ENCODE measurements at places on chromosomes 4 and X. TPM values are rescaled to one million over a fixed set of nuclear protein-coding genes. Genes with fewer than 3 reads are reported as not detected.

DNA sequence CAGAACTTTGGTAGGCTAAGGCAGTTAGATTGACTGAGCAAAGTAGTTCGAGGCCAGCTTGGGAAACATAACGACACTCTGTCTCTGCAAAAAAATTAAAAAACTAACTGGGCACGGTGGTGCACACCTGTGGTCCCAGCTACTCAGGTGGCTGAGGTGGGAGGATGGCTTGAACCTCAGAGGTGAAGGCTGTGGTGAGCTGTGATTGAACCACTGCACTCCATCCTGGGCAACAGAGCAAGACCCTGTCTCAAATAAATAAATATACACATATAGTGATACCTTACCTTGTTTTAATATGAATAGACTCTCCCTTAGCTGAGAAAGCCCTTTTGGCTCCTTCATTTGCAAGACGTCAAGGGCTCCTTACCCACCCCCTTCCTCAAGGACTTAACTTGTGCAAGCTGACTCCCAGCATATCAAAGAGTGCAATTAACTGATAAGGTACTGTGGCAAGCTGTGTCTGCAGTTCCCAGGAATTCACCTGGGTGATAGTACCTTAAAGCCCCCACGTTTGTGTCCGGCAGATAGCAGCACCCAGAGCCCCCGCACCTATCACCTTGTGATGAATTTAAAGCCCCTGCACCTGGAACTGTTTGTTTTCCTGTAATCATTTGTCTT is 655.6 kb upstream of the GALNTL6 start:
- no peaks in the 10 kb centered on the region for H3K36me3 ChIP-seq
- peak; percentile 27 for DNase-seq
- H3K27ac ChIP-seq: no peak overlapping the region
- H3K4me3 ChIP-seq: no peak overlapping the region
- peaks cover 17% of the 10 kb centered on the region for H3K4me1 ChIP-seq

- no peak overlapping the region for H3K27ac ChIP-seq
- no peak overlapping the region for H3K4me3 ChIP-seq
- DNase-seq: no peak
- H3K27me3 ChIP-seq: no peaks in the 10 kb centered on the region
- no peaks in the 10 kb centered on the region for H3K36me3 ChIP-seq
Observed at GRCh38 chr4:37905533-37906169, 14.8 kb downstream of the TBC1D1 start.

DNA sequence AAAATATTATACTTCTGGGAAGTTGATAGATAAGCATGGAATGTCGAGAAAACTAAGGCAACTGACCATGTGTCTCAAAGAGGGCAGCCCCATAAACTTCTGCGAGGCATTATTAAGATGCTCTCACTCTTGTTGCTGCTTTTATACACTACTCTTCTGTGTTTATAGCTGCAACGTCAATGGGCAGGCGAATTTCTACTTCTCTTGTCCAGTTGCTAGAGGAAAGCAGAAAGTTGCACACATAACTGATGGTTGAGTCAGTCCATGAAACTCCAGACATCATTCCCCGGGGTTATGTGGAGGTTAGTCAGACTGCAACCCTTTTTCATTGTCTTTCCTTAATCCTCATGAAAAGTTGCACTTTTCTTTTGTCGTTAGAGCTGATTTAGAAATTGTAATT is 39.8 kb downstream of the VCX3B start:
- H3K4me1 ChIP-seq: no peaks in the 10 kb centered on the region
- H3K27me3 ChIP-seq: no peaks in the 10 kb centered on the region
- H3K4me3 ChIP-seq: no peak overlapping the region

DNA sequence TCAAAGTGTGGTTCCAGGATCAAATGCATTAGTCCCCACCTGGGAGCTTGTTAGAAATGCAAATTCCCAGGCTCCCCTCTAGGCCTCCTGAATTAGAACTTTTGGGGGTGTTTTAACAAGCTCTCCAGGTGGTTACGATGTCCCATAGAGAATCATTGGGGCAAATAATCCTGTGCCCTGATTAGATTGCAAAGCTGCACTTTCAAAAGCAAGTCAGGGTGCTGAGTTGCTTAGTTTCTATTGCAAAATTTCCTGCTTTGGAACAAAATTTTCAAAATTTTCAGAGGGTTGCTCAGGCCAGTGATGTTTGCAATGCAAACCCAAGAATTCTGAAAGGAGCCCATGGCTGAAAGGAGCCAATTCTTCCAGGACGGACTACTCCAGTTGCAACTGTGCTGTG is 71.0 kb downstream of the MGST2 start:
- H3K36me3 ChIP-seq: no peaks in the 10 kb centered on the region
- peak overlapping the region; percentile 79 for H3K4me3 ChIP-seq
- H3K4me1 ChIP-seq: peaks cover 33% of the 10 kb centered on the region
- peak; percentile 25 for DNase-seq
- no peak overlapping the region for H3K27ac ChIP-seq

ZFP42 gene
- 124 TPM for total RNA-seq

FGFBP1 gene
- not detected for total RNA-seq

PRDM5 gene
- total RNA-seq: 40.4 TPM

DNA sequence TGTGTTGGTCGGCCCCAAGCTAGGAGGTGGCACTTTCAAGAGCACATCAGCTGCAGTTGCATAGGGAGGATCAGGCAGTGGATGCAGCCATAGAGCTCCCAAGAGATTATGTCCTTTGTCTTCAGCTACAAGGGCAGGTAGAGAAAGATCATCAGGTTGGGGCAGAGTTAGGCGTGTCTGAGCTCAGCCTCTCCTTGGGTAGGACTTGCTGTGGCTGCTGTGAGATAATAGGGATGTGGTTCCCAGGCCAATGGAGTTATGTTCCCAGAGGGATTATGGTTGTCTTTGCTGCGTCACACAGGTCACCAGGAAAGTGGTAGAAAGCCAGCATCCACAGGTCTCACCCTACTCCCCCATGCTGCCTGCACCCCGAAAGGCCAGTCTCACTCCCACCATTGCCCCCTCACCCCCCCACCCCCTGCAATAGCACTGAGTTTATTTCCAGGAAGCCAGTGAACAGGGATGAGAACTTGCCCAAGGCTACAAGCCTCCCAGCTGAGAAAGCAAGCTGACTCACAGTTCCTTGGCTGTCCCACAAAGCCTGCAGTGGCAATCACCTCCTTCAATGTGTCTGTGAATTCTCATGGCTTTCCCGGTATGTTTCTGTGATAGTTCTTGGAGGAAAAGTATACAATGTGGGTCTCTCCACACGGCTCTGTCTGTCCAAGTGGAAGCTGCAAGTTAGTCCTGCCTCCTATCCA is 148.4 kb downstream of the STPG2 start:
- no peaks in the 10 kb centered on the region for H3K4me1 ChIP-seq
- 0 out of 2 replicates have a peak, but pooled peaks cover 5% of the 10 kb centered on the region for H3K36me3 ChIP-seq
- no peak overlapping the region for H3K4me3 ChIP-seq
- H3K27ac ChIP-seq: no peak overlapping the region

GRCh38 chr4:176425035-176425434 is 105.3 kb downstream of the SPCS3 start:
- H3K4me1 ChIP-seq: no peaks in the 10 kb centered on the region
- no peak overlapping the region for H3K27ac ChIP-seq
- no peak for DNase-seq
- no peaks in the 10 kb centered on the region for H3K27me3 ChIP-seq
- no peak overlapping the region for H3K4me3 ChIP-seq
- no peaks in the 10 kb centered on the region for H3K36me3 ChIP-seq

CXorf65 gene
- not detected for total RNA-seq

DNA sequence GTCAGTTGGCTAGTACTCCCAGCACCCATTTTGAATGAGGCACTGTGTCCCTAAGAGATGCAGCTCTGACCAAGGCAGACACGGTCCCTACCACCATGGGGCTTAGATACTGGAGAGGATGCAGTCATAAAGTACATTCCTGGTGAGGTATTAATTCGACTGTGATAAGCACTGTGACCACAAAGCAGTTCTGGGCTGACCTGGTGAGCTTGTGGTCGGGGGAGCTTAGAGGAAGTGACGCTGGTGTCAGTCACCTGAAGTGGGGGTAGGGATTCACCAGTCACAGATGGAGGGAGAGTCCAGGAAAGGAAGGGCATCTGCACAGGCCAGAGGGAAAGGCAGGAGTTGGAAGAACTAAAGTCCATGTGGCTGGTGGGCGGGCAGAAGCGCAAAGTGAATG is 15.8 kb upstream of the CLTRN start:
- H3K27ac ChIP-seq: no peak overlapping the region
- no peaks in the 10 kb centered on the region for H3K4me1 ChIP-seq
- H3K36me3 ChIP-seq: no peaks in the 10 kb centered on the region
- no peak overlapping the region for H3K4me3 ChIP-seq
- no peaks in the 10 kb centered on the region for H3K27me3 ChIP-seq

GRCh38 chrX:2376166-2376565 is 124.6 kb downstream of the DHRSX start:
- no peak overlapping the region for H3K27ac ChIP-seq
- H3K4me3 ChIP-seq: no peak overlapping the region
- H3K36me3 ChIP-seq: no peaks in the 10 kb centered on the region
- H3K27me3 ChIP-seq: no peaks in the 10 kb centered on the region
- no peak for DNase-seq

DNA sequence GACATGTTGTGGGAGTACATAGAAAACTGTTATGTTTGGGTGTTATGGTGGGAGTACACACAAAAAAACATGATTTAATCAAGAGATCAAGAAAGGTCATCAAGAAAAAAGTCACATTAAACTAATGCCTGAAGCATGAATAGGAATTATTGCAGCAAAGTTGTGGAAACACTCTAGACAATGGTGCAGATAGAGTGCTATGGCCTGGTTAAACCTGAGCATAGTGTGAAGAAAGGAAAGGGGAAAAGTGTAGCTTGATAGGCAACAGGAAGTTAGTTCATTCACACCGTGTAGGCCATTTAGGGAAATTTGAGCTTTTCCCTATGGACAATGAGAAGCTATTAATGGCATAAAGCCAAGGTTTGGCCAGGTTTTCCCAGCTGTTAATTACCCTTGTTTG is 162.1 kb upstream of the EMCN start:
- H3K27me3 ChIP-seq: no peaks in the 10 kb centered on the region
- no peaks in the 10 kb centered on the region for H3K36me3 ChIP-seq
- no peak for DNase-seq
- H3K4me3 ChIP-seq: no peak overlapping the region
- H3K27ac ChIP-seq: no peak overlapping the region

MAGEA12 gene
- total RNA-seq: 0.27 TPM

- H3K27me3 ChIP-seq: no peaks in the 10 kb centered on the region
- peaks cover 4% of the 10 kb centered on the region for H3K4me1 ChIP-seq
- DNase-seq: no peak
- no peak overlapping the region for H3K4me3 ChIP-seq
- no peaks in the 10 kb centered on the region for H3K36me3 ChIP-seq
- no peak overlapping the region for H3K27ac ChIP-seq
Observed at GRCh38 chr4:121789960-121790829, 10.9 kb upstream of the EXOSC9 start.

IL2 gene
- total RNA-seq: not detected
